Colonic mucosa (tissue), 4 donors: ENCODE measurements at places on chromosomes 6 and 20.

DNA sequence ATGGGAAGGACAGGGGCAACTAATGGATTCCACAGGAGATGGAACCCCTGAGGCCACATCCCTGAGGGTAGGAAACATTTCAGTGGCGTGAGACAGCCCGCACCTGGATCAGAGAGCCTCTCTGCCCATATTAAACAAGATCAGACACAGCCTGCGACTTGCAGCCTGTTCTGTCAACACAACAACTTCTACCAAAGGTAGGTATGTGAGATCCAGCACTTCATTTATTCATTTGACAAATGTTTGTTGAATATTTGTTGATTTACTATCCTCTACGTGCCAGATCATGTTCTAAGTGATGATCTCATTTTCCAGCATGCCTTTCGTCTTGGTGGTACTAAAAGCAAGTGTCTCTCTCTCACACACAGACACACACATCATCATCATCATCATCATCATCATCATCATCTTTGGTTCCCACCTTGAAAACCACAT lies 43.2 kb upstream of the NT5E start:
- DNase-seq, result no peak

GRCh38 chr6:23340271-23340670 lies 770.9 kb downstream of the HDGFL1 start:
- DNase-seq, result no peak

DNA sequence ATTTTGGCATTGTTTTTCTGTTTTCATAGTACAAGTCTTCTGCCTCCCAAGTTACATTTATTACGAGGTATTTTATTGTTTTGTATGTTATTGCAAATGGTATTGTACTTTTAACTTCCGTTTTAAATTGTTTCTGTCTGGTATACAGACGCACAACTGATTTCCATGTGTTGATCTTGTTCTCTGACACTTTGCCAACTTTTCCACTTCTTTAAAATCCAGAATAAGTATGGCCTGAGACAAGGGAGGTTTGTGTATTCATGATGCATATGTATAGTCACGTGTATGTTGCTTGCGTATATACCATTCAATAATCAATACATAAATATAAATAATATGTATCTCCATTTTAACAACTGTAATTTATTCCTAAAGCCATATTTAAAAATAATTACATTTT lies 41.2 kb downstream of the THBS2 start:
- no peak for DNase-seq

- DNase-seq, result no peak
Measured at GRCh38 chr20:29326376-29327070, 1930.9 kb upstream of the DEFB115 start.

GRCh38 chr20:34012735-34013134 lies 19.0 kb downstream of the RALY start:
- no peak for DNase-seq

DNA sequence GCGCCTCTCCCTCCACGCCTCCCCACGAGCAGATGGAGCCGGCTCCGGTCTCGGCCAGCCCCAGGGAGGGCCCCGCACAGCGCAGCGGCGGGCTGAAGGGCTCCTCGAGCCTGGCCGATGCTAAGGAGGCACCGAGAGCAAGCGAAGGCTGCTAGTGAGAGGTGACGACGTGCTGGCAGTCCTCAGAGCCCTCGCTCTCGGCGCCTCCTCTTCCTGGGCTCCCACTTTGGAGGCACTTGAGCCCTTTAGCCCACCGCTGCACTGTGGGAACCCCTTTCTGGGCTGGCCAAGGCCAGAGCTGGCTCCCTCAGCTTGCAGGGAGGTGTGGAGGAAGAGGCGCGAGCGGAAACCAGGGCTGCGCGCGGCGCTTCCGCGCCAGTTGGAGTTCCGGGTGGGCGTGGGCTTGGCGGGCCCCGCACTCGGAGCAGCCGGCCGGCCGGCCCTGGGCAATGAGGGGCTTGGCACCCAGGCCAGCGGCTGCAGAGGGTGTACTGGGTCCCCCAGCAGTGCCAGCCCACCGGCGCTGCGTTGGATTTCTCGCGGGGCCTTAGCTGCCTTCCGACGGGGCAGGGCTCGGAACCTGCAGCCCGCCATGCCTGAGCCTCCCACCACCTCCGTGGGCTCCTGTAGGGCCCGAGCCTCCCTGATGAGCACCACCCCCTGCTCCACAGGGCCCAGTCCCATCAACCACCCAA lies 2.5 kb upstream of the TMEM14C start:
- peak; percentile 74 for DNase-seq

- no peak for DNase-seq
Measured at GRCh38 chr20:62463651-62464424, 12.0 kb downstream of the GATA5 start.

- DNase-seq, result no peak
Measured at GRCh38 chr20:41176711-41177552, 39.6 kb downstream of the PLCG1 start.

DNA sequence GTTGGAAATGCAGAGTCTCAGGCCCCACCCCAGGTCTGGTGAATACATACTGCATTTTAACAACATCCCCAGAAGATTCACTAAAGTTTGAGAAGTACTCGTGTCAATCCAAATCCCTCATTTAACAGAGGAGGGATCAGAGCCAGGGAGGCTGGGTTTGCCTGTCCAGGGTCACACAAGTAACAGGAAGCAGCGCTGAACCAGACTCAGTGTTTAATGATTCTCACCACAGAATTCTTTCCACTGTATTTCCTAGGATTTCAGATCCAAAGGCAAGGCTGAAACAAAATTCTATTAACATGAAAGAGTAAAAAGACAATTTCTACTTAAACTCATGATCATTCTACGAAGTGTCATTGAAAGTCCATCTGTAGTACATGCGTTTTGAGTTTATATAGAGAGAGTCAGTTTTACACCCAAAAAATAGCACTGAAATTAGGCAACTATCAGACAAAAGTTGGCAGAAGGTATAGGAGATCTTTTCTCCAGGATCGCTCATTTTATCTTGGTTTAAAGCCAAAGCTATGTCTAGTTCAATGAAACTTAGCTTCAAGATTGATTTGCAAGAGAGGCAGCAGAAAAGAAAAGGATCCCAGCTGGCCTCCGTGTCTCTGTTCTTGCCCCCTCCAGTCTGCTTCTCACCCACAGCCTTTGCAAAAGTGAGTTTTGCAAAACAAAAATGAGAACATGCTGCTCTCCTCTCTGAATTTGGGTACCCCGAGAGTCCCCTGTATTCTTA lies 6.0 kb upstream of the AGPAT4 start:
- DNase-seq, result no peak

- DNase-seq, result no peak
Measured at GRCh38 chr20:343107-343506, 3.8 kb upstream of the NRSN2 start.

- DNase-seq, result no peak
Measured at GRCh38 chr6:22451962-22452361, 117.4 kb upstream of the HDGFL1 start.

DNA sequence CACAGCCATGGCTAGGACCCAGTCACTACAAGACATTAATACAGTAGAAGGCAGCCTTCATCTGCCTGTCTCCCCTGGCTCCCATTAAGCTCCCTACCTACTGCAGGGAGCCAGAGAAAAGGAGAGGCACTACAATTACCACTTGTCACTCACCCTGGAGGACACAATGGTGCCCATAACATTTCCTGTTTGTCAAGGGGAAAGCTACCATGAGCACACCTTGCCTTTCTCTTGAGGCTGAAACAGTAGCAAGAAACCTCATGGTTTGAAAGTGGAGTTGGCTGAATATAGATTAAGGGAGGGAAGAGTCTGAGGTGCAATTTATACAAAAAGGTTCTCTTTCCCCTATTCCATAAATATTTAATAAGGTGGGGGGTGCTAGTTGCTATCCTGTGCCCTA lies 27.9 kb downstream of the STK38 start:
- DNase-seq, result no peak

- no peak for DNase-seq
Measured at GRCh38 chr6:89965441-89966227, 71.4 kb downstream of the GJA10 start.

DNA sequence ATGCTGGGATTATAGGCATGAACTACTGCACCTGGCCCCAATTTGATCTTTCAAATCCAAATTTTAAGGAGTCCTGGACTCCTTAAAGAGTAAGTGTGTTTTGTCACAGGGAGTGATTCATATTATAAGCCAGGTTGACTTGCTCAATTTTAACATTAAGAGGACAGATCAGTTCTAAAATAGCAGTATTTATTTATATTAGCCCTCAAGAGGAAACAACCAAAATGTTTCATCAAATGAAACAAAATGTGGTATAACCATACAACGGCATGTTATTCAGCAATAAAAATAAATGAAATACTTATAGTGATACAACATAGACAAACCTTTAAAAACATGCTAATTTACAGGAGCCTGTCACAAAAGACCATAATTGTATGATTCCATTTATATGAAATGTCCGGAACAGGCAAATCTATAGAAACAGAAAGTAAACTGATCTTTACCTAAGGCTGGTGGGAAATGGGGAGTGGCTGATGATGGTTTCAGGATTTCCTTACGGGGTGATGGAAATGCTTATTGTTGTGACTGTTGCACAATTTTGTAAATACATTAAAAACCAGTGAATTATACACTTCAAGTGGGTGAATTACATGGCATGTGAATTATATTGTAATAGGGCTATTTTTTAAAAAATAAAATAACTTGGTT lies 637.4 kb downstream of the MMUT start:
- no peak for DNase-seq

DNA sequence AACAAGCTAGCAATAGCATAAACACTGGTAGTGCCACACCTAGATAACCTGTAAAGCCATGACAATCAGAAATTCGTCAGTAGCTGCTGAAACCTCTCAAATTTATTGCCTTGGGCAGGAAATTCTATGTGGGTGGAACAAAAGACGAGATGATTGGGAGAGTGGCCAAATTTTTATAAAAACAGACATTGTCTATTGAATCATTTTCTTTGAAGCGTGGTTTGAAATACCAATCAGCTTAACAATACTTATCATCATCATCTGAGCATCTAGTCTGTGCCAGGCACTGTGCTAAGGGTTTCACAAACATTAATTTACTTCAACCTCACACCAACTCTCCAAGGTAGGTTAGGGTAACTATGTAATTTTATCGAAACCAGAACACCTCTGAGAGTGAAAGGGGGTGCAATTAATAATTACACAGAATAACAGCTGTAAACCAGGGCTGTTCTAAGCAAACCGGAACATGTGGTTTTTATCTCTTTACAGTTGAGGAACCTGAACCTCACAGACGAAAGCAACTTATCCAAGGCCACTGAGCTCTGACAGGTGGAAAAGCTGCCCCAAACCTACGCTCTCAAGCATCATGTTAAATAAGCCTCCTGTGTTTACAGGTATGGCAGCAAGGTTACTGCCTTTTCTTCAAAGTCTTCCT lies 43.4 kb downstream of the NHSL1 start:
- no peak for DNase-seq

DNA sequence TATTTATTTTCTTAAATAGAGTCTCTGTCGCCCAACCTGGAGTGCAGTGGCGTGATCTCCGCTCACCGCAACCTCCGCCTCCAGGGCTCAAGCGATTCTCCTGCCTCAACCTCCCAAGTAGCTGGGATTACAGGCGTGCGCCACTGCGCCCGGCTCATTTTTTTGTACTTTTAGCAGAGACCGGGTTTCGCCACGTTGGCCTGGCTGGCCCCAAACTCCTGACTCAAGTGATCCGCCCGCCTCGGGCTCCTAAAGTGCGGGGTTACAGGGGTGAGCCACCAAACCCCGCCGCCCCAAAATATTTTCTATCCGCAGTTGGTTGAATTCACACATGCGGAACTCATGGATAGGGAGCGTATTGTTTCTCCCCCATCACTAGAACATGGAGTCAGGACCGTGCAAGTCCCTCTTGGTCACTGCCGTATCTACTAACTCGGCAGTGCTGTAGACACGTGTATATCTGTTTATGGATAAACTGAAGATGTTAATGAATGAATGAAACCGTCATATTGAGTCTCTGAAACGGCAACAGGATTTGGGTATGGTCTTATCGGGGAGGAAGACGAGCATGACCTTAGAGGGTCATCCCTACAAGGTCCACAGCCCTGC lies 904 bp downstream of the MKKS start:
- peak; percentile 26 for DNase-seq

DNA sequence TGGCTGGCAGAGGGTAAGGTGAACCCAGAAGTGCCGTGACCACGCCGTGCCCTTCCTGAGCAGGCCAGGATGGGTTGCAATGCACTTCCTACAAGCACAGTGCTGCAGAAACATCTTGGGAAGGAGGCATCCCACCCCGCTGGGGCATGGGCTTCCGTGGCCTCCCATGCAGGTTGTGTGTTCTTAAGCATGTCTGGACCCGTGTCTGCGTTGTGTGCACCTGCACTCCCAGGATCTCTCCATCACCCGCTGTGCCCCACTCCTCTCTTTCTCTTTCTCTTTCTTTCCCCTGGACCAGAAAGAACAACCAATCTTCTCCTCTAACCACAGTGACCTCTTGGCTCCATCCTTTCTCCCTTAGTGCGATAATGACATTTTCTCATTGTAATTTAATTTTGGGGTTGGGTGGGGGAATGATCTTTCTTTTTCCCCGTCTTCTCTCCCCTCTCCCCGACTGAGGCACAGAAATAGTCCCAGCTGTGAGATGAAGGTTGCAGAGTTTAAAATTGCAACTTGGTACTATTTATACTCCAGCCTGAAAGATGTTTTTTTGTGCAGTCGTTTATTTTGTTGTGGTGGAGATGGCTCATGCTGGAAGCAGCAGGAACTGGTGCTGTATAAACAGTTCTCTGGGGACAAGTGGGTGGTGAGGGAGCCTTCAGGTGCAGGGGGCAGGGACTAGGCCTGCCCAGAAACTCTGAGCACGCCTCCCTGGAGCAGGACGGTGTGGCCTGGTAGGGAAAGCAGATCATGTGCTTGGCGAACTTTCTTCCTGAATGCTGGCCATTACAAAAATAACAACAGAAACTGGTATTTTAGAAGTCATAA lies 20.5 kb downstream of the BCAS4 start:
- no peak for DNase-seq
